ENCODE measurements at places on chromosomes 12 and 14.
A peak's percentile ranks its signal among the peaks of the same experiment; 100 is the strongest.

DNA sequence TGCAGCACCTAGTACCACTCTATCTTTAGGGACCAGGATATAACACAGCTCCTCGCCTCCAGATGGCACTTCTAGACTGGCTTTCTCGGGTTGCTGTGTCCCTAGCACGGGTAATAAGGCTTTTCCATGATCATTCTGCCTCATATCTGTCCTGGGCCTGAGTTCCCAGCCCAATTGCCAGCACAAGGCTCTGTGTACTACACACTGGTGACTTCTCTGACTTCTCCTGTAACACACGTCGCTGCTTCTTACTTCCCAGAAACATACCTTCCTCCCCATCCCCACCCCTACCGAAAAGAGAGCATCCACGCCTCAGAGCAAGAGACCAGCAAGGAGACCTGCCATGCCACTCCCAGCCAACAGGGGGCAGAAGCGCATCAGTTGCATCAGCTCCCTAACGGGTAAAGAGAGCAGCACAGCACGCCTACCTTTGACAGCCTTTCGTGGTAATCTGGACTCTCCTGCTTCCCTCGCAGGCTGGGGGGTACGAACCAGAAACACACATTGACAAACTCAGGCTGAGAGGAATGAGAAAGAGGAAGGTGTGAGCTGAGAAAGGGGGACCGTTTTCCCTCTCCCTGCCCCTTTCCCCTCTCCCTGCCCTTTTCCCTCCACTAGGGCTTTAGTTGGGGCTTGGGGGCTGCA lies 21.2 kb upstream of the ZNF740 start:
- DNase-seq: peak; percentile 95

DNA sequence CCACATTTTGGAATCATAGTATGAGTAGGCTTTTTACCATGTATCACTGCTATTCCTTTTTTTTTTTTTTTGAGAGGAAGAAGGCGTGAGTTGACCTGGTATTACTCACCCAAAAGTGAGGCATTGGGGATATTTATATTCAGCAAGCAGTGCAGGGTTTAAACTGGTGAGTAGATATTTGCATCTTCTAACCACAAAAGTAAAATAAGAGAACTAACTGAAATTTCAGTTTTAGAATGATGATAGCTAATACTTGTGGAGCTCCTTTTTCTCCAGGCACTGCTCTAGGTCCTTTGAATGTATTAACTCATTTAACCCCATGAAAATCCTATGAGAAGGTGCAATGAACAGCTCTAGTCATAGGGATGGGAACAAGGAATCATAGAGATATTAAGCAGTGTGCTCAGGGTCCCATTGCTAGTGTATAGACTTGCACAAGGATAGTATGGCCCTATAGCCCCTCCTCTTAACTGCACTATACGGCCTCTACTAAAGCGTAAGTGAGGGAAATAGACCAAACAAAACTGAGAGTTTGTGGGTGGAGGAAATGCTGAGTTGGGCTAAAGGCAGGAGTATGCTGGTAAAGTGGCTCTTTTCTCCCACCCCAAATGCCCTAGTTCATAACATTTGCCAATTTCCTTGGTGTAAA lies 104.3 kb upstream of the MAX start:
- no peak for DNase-seq

DNA sequence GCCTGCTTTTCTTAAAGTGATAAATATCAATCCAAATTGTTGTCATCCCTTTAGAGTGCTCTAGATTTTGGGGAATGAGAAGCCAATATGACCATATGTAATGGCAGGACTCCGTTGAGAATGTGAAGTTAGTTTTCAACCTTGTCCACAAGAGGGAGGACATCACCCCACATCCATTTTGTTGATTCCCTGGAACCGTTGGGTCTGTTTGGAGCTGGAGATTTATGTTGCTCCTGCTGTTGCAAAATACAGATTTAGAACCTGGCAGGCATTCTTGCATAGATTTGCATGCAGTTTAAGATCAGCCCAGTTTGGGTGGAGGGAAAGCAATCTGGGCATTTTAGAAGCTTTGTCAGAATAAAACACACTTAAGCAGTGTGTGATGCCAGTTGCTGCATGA lies 620.1 kb downstream of the NRXN3 start:
- DNase-seq: no peak

DNA sequence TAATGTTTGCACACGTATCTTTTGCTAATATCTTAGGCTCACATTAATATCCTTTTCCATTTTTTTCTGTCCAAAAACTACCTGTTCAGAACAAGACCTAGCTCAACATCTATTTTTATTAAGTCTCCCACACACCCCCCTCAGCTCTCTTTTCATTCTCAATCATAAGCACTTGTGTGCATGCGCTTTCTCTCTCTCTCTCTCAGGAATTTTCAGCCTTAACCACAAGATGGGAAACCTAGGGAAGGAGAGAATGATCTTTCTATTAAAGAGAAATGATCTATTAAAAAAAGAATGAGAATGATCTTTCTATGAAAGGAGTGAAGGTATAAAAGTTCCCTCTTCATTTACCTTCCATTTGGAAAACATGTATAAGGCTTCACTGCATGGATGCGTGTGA lies 39.7 kb upstream of the AP4S1 start:
- DNase-seq: no peak

- DNase-seq: no peak
Measured at GRCh38 chr12:132367071-132367851, 37.9 kb upstream of the GALNT9 start.

- DNase-seq: no peak
Measured at GRCh38 chr14:46769292-46769691, 117.7 kb upstream of the RPL10L start.

DNA sequence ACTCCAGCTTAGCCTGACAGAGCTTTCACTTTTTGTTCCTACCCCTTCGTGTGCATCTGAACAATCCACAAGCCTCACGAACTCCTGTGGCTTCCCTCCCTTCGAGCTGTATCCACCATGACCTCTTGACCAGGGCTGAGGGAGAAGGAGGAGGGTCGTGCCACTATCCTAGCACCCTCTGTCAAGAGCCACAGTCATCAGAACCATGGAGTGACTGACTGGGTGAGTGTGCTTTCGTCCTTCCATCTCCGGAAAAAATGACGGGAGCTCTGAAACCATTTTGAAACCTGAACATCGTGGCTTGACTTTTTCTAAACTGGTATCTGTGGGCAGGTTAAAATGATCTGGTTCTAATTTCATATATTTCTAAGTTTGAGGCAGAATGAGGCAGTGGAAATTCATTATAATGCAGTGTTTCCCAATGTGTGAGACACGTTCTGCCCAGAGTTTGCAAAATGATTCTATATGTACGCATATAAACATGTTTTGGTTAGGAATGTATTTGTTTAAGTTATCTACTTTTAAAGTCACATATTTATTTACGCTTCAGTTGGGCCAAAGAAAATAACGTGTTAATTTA lies 27.0 kb downstream of the IL26 start:
- no peak for DNase-seq

- no peak for DNase-seq
Measured at GRCh38 chr14:37932008-37932407, 275.7 kb upstream of the SSTR1 start.

GRCh38 chr12:80205960-80206359 lies 106.6 kb downstream of the OTOGL start:
- DNase-seq: no peak

DNA sequence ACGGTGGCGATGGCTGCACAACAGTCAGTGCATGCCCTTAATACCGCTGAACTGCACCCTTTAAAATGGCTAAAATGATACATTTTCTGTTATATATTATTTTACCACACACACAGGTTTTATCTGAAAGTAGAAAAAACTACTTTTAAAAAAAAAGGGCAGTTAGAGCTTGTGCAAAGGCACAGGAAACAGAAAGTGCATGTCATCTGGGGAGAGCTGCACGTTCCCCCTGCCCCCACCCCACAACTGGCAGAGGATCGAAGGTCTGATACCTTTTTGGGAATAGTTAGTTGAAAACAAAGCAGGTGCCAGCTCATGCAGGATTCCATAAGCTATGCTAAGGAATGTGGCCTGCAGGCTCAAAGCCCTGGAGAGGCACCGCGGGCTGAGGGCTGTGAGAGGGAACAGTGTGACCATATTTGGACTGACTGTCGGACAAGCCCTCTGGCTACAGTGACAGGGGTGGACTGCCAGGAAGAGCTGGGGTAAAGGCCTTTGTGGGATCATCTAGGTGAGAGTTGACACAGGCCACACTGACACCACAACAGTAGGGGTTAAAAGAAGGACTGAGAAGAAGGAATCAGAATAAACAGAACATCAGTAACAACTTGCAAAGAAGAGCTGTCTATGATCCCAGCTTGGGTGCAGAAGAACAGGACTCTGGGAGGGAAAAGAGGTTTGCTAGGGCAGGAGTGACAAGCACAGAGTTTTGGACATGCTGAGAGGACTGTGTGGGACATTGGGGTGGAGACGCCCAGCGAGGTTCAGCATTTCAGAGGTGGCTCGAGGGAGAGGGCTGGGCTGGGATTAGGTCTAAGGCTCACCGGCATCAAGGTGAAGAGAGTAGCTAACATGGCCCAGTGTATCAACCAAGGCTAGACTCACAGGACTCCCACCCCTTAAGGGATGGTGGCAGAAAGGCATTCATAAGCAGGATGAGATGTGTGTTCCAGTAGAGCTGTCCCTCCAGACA lies 54.6 kb downstream of the ACTN1 start:
- no peak for DNase-seq

GRCh38 chr14:89466944-89467343 lies 49.9 kb upstream of the FOXN3 start:
- DNase-seq: no peak

GRCh38 chr12:5511644-5512600 lies 80.0 kb downstream of the NTF3 start:
- DNase-seq: peak; percentile 65

- no peak for DNase-seq
Measured at GRCh38 chr14:71651228-71651627, 281.0 kb upstream of the RGS6 start.

DNA sequence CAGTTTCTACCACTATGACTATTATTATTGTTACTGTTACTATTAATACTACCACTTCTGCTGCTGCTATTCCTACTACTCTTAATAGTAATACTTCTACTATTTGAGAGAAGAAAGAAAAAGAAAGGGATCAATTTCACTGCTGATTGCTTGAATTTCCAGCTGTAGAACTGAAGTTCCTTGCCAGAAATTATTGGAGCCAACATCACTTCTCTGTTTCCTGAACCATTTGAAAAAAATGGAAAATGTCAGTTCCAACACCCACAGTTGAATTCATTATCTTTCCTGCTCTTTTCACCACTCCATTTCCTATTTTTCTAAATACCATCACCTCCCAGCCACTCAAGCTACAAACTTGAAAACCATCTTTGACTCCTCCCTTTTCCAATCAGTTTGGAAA lies 54.1 kb upstream of the PIK3C2G start:
- DNase-seq: no peak

DNA sequence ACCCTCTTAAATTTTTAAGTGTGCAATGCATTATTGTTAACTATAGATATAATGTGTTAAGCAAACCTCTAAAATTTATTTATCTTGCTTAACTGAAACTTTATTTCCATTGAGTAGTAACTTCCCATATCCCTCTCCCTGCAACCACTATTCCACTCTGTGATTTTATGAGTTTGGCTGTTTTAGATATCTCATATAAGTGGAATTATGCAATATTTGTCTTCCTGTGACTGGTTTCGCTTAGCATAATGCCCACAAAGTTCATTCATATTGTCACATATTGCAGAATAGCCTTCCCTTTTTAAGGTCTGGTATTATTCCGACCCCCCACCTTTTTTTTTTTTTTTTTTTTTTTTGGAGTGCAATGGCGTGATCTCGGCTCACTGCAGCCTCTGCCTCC lies 247.6 kb downstream of the EMP1 start:
- DNase-seq: no peak

- DNase-seq: no peak
Measured at GRCh38 chr12:109997393-109997792, 1.2 kb upstream of the GIT2 start.

- no peak for DNase-seq
Measured at GRCh38 chr14:51845811-51846210, 14.6 kb upstream of the GNG2 start.

GRCh38 chr12:117803001-117803400 lies 165.8 kb downstream of the KSR2 start:
- DNase-seq: no peak

- DNase-seq: no peak
Measured at GRCh38 chr14:28758253-28758884, 8.2 kb upstream of the FOXG1 start.

- no peak for DNase-seq
Measured at GRCh38 chr12:17215759-17216570, 610.0 kb upstream of the LMO3 start.

GRCh38 chr12:69689638-69690037 lies 9.5 kb downstream of the BEST3 start:
- no peak for DNase-seq

- no peak for DNase-seq
Measured at GRCh38 chr14:100476012-100476822, 111.0 kb downstream of the BEGAIN start.

- DNase-seq: peak; percentile 83
Measured at GRCh38 chr14:91354979-91355685, 62.5 kb downstream of the CCDC88C start.

DNA sequence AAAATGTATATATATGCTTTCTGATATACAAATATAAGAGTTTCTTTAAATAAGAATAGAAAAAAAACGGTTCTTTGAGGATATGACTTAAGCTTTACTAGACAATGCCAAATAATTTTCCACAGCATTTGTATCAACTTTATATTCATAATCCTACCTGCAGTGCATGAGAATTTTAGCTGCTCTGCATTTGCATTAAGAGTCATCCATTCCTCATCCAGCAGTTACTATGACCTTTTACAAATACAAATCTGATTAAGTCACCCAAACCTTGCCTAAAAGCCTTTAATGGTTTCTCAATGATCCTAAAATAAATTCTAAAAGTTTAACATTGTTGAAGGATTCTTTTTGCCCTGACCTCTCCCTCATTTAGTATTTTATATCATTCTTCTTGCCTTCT lies 116.5 kb downstream of the MGAT4C start:
- no peak for DNase-seq

DNA sequence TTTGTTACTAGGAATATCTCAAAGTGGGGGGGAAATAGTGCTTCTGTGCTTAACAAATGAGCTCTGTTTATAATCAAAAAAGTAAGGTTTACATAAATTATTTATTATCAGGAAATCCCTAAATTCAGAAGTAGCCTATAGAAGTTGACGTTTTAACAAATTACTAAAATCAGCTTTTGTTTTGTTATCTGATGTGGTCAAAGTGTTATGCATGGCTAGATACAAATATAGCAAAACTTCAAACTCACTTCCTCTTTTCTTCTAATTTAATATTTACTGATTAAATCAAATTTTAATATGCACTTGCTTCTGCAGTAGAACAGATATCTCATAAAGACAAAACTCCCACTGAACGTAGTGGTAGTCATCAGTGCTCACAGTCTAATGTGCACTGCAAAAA lies 47.5 kb downstream of the GARIN6 start:
- DNase-seq: no peak

- no peak for DNase-seq
Measured at GRCh38 chr14:60214003-60214402, 35.0 kb upstream of the PPM1A start.

DNA sequence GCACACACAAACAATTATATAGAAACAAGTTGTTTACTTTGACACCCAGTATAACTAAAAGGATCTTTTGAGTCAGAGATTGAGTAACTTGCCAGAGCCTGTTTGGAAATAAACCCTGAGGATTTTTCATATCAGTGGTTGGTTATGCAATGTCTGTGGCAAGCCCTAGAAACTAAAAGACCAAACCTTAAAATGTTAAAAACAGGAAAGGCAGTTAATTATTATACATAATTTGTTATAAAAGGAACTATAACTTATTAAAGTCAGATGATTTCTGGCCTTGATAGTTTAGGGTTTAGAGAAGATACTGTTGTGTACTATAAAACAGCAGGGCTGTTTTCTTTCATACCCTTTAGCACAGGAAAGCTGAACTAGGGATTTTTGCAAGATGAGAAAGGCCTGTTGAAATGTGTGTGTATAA lies 44.1 kb downstream of the PSEN1 start:
- DNase-seq: no peak

Measured in WTC11 (cell line).